ENCODE measurements at places on chromosomes 6 and 20.

- no peak for DNase-seq
Observed at GRCh38 chr6:115972679-115973078, 88.0 kb downstream of the FRK start.

DNA sequence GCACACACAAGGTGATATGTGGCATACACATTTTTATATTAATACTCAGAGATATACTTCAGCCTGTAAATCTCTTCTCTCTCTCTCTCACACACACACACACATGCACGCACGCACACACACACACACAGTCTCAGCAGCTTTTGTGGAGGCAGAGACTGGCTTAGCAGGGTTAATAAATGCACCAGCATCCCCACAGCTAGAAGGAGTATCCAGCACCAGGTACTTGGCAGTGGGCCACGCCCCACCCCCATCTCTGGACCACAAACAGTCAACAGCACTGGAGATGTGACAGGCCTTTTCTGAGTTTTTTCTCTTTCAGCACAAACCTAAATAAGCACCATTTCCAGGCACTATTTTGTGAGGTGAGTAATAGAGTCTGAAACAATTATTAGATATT is 47.3 kb upstream of the LRFN2 start:
- DNase-seq = no peak

- no peak for DNase-seq
Observed at GRCh38 chr6:161038229-161039031, 46.9 kb downstream of the MAP3K4 start.

DNA sequence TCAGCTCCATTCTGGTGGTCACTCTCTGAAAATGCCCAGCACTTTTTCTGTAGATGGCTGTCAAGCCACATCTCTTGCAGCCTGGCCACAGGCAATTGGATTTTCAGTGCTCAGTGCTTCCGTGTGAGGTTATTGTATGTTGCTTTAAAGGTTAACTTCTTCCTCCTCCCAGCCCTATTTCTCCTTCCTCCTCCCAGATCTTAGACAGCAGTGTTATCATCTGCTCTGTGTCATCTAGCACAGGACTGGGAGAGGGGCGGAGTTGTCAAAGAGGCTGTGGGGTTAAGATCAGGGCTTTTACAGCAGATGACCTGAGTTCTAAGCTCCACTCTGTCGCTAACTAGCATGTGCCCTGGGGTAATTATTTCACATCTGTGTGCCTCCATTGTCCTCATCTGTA is 129.0 kb downstream of the PHACTR3 start:
- DNase-seq = no peak

GRCh38 chr20:63502671-63503172 is 3.8 kb upstream of the EEF1A2 start:
- no peak for DNase-seq

- no peak for DNase-seq
Observed at GRCh38 chr6:148776321-148777308, 29.8 kb downstream of the UST start.

- no peak for DNase-seq
Observed at GRCh38 chr6:4091941-4092340, 13.0 kb upstream of the FAM217A start.

GRCh38 chr6:16483315-16483875 is 245.0 kb downstream of the GMPR start:
- DNase-seq = no peak

GRCh38 chr20:47862574-47863240 is 77.4 kb upstream of the SULF2 start:
- no peak for DNase-seq

DNA sequence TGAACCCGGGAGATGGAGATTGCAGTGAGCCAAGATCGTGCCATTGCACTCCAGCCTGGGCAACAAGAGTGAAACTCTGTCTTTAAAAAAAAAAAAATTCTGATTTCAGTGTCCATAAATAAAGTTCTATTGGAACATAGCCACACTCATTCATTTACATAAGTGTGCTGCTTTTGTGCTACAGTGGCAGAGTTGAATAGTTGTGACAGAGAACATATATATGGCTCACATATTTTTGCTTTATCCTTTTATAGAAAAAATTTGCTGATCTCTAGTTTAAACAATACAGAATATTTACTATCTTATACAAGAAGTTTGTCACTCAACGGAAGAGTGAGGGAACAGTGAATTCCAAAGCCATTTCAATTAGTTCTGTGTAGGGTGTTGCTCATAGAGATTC is 18.0 kb downstream of the MCM8 start:
- DNase-seq = no peak

GRCh38 chr6:122307577-122307976 is 91.9 kb upstream of the HSF2 start:
- DNase-seq = no peak

GRCh38 chr6:36094753-36095496 is 35.4 kb upstream of the MAPK13 start:
- DNase-seq = peak; percentile 85

GRCh38 chr20:58965270-58966064 is 15.6 kb upstream of the NELFCD start:
- no peak for DNase-seq

DNA sequence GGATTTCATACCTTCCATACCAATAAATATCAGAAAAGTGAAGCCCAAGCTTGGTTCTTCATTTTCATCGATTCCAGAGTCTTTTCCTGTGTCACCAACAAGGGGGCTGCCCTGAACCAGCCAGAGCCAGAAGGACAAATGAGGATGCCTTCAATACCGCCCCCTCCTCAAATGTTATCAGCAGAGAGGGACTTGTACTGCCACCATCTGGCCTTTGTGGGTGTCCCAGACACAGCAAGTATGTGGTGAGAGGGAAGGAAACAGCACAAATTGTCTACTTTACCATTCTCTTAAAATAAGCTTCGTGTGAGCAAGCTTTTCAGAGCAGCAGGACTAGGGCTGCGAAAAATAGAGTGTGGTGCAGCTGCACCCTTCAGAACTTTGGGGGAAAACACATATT is 165.3 kb downstream of the SOBP start:
- DNase-seq = no peak

DNA sequence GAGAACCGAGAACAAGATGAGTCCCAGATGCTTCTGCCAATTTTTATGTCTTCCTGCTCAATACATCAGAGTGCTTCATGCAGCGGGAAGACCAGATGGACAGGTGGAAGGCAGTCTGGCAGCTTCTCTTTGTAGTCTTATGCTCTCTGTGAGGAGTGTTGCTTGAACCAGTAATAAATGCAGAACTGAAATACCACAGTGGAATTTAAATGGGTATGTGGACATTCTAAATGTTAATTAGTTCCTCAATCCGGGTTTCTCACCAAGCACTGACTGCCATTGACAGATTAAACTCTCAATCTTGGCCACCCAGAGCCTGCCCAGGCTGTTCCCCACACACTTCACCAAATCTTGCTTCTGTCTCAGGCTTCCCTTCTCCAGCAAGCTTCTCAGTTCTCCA is 695.5 kb upstream of the CHD6 start:
- DNase-seq = no peak

DNA sequence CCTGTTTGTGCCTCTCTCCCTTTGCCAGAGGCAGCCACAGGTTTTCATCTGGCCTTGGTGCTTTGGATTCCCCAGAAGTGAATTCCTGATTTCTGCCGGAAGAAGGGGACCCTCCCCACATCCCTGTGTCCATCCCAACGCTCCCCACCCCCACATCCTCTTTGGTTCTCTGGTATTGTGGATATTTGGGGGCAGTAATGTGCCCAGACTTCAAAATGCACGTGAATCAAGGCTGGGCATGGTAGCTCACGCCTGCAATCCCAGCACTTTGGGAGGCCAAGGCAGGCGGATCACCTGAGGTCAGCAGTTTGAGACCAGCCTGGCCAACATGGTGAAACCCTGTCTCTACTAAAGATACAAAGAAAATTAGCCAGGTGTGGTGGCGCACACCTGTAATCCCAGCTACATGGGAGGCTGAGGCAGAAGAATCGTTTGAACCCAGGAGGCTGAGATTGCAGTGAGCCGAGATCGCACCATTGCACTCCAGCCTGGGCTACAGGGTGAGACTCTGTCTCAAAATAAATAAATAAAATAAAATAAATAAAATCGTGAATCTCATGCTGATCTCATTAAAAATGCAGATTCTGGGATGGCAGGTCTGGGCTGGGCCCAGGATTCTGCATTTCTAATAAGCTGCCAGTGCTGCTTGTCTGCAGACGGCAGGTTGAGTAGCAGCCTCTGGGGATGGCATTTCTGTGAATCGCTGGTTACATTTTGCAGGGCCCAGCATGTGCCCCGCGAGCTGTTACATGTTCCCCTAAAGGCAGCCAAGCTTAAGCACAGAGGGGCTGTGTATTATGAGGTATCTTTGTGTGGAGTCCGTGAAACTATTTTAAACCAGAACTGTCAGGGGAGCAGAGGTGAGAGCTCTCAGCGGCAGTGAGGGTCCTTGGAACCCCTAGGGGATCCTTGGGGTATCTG is 49.0 kb downstream of the SYNJ2 start:
- no peak for DNase-seq

GRCh38 chr20:63393566-63393965 is 32.4 kb upstream of the CHRNA4 start:
- no peak for DNase-seq

DNA sequence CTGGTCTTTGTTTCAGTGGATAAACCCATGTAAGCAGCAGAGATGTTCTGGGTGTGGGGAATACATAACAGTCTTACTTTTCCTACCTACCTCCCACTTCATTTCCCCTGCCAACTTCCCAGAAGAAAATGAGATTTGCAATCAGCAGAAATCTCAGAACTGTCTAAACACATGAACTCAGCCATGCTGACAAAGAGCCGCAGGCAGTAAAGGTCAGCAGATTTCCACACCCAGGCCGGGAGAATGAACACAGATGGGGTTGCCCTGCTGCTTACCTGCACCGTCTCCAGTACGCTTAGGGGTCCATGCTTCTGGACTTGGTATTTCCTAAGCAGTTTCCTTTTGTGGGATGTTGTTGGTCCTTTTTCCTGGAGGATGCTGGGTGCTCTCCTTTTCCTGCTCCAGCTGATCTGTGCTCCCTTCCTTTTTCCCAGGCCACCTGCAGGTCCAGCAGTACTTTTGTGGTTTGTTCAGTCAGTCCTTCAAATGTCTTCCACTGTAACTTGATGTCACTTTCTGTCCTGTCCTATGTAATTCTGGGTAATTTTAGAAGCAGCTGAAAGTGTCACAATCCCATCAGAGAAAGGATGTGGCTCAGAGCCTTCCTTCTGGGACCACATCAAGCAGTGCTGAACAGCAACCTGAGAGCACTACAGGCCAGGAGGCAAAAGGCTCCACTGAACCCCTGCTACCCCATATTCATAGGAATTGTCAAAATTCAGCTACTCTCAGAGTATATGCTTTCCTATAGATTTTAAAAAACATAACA is 129.0 kb downstream of the CEP57L1 start:
- DNase-seq = no peak

DNA sequence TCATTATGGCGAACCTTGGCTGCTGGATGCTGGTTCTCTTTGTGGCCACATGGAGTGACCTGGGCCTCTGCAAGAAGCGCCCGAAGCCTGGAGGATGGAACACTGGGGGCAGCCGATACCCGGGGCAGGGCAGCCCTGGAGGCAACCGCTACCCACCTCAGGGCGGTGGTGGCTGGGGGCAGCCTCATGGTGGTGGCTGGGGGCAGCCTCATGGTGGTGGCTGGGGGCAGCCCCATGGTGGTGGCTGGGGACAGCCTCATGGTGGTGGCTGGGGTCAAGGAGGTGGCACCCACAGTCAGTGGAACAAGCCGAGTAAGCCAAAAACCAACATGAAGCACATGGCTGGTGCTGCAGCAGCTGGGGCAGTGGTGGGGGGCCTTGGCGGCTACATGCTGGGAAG is 22.5 kb upstream of the PRND start:
- DNase-seq = no peak

All from stimulated activated CD4-positive, alpha-beta T cell treated with anti-CD3 and anti-CD28 coated beads, Interleukin-4, amount 100 ng/mL, for 1 hour (primary cell).